ENCODE measurements at places on chromosomes 2 and 18. TPM values are rescaled to one million over a fixed set of nuclear protein-coding genes. Genes with fewer than 3 reads are reported as not detected.

IMMT gene
- total RNA-seq, result 38.9 TPM

FIGN gene
- total RNA-seq, result 0.63 TPM

COLEC12 gene
- total RNA-seq, result 144 TPM

LIMS3 gene
- total RNA-seq, result 1.6 TPM

CD8B gene
- total RNA-seq, result not detected

TTLL4 gene
- total RNA-seq, result 4.1 TPM

GALR1 gene
- not detected for total RNA-seq

IL36RN gene
- not detected for total RNA-seq

RNF144A gene
- total RNA-seq, result 3.9 TPM

SPDYA gene
- total RNA-seq, result 1.3 TPM

MAPK4 gene
- total RNA-seq, result not detected

KCNG2 gene
- 1.9 TPM for total RNA-seq

CCDC88A gene
- total RNA-seq, result 32.9 TPM

CYP1B1 gene
- total RNA-seq, result 76.6 TPM

KCNG3 gene
- total RNA-seq, result not detected

HOXD10 gene
- not detected for total RNA-seq

ACTR2 gene
- 90.6 TPM for total RNA-seq

NRP2 gene
- total RNA-seq, result 41.9 TPM

NGEF gene
- total RNA-seq, result 11.2 TPM

C2orf74 gene
- 28.1 TPM for total RNA-seq

NAT8 gene
- total RNA-seq, result not detected

PARD6G gene
- total RNA-seq, result 2.0 TPM

PJVK gene
- 3.3 TPM for total RNA-seq

OXER1 gene
- under 0.01 TPM for total RNA-seq

NCKAP5 gene
- 1.1 TPM for total RNA-seq

CACNB4 gene
- 1.3 TPM for total RNA-seq

DGUOK gene
- 35.6 TPM for total RNA-seq

CRYGC gene
- total RNA-seq, result not detected

TNP1 gene
- total RNA-seq, result not detected

ITGB1BP1 gene
- 17.3 TPM for total RNA-seq

MRPS5 gene
- total RNA-seq, result 48.1 TPM

C2orf78 gene
- not detected for total RNA-seq

RIT2 gene
- total RNA-seq, result not detected

MCM6 gene
- 9.8 TPM for total RNA-seq

EN1 gene
- not detected for total RNA-seq

SP140 gene
- 0.32 TPM for total RNA-seq

EFR3B gene
- 0.26 TPM for total RNA-seq

R3HDM1 gene
- 5.0 TPM for total RNA-seq

MEP1B gene
- total RNA-seq, result not detected

SP100 gene
- total RNA-seq, result 62.9 TPM

CCL20 gene
- total RNA-seq, result not detected

CD8B2 gene
- not detected for total RNA-seq

LCT gene
- total RNA-seq, result 0.09 TPM

ERFE gene
- total RNA-seq, result 1.3 TPM

SRD5A2 gene
- not detected for total RNA-seq

STAT4 gene
- total RNA-seq, result 0.63 TPM

IL1RN gene
- total RNA-seq, result 0.16 TPM

GAL3ST2 gene
- total RNA-seq, result 0.09 TPM

DCDC2C gene
- not detected for total RNA-seq

SAG gene
- total RNA-seq, result not detected

G6PC2 gene
- not detected for total RNA-seq

BOLL gene
- not detected for total RNA-seq

ANKMY1 gene
- 4.8 TPM for total RNA-seq

MC2R gene
- total RNA-seq, result not detected

Data from bronchial smooth muscle cell (primary cell).